ENCODE measurements at places on chromosomes 3 and 15.
A peak's percentile ranks its signal among the peaks of the same experiment; 100 is the strongest.

- no peak for DNase-seq
These were observed 50.2 kb upstream of the LRRC58 start for GRCh38 chr3:120399372-120399771.

GRCh38 chr15:46322753-46323152 lies 687.9 kb downstream of the SQOR start:
- DNase-seq = no peak

- DNase-seq = no peak
These were observed 42.4 kb upstream of the STRIT1 start for GRCh38 chr3:155335724-155336354.

GRCh38 chr15:48087844-48088243 lies 32.9 kb upstream of the SLC24A5 start:
- DNase-seq = no peak

- DNase-seq = no peak
These were observed 63.4 kb upstream of the LINGO1 start for GRCh38 chr15:77695961-77696582.

- DNase-seq = no peak
These were observed 23.3 kb downstream of the SLC6A6 start for GRCh38 chr3:14425581-14426304.

DNA sequence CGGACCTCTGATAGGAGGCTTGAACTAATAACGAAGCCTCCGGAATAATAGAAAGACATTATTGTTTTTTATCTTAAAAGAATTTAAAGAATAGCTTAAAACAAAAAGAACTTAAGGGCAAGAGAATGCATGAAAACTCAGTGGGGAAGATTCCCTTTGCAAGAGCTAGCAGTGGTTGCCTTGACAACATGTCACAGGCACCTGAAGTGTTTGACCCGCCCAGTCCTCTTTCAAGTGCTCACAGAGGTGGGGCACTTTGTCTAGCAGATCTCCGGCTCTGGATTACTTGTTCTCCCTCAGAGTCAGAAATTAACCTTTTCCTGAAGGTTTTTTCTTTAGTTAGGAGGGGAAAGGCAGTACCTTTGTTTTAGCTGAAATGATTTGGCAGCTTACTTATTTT lies 37.8 kb downstream of the LARS2 start:
- no peak for DNase-seq

DNA sequence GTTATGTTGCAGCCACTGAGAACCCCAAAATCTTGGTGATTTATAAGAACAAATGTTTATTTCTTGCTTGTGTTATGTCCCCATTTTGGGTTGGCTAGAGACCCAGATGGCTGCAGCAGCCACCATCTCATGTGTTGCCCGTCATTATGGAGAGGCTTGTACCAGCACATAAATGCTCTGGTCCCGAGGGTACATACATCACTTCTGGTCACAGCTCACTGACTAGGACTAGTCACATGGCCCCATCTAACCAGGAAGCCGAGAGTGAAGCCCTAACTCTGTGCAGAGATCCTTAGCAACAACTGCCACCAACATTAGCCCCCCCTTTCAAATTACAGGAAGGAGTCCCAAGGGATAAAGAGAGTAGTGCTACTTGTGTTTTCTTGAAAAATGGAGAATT lies 25.5 kb upstream of the HACD2 start:
- no peak for DNase-seq

- DNase-seq = peak; percentile 47
These were observed 875 bp downstream of the GAP43 start for GRCh38 chr3:115624029-115624741.

GRCh38 chr3:170632780-170633179 lies 46.9 kb upstream of the SLC7A14 start:
- no peak for DNase-seq

DNA sequence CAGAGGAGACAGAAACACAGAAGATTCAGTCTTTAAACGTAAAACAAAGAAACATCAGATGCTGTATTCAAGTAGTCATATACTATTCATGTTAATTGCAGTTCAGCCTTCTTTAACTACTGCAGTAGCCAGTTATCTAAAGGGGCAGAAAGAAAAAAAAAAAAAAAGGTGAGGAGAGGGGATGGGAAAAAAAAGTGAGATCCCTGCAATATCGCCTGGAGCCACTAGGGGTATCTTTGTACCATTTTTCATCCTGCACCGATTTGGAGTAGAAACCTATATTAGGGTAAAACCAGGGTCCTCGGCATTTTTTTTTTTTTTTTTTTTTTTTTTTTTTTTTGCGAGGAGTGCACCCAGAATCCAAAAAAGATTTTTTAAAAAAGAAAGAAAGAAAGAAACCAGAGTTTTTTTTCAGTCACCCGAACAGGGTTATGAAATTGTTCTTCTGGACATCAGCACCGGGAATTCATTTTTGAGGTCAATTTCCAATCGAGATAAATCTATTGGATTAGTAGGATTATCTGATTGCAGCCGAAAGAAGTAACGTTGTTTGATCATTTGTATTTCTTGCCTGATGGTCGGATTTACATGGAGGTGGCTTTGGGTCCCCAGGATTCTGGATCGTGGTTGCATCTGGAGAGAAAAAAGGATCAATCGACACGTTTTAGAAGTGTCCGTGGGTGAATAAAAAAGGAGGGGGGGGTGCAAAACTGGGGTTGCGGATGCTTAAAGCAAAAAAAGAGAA lies 186.7 kb downstream of the NLGN1 start:
- DNase-seq = peak; percentile 67

- DNase-seq = no peak
These were observed 1.0 kb upstream of the PRTG start for GRCh38 chr15:55743729-55744655.

DNA sequence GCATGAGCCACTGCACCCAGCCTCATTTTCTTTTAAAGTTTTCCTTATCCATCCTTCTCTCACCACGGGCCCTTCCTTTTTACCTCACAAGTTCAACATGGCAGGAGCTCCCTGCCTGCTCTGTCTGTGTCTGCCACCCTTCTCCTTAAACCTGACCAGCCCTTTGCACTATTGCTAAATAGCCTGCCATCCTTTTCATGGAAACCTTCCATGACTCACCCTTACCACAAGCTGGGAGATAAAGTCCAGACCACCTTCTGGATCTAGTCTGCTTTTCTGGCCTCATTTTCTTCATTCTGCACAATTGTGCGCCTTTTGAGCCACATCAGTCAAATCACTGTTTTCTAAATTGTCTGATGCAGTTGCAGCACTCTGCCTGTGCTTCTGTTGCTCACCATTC lies 8.9 kb downstream of the PARP14 start:
- no peak for DNase-seq

DNA sequence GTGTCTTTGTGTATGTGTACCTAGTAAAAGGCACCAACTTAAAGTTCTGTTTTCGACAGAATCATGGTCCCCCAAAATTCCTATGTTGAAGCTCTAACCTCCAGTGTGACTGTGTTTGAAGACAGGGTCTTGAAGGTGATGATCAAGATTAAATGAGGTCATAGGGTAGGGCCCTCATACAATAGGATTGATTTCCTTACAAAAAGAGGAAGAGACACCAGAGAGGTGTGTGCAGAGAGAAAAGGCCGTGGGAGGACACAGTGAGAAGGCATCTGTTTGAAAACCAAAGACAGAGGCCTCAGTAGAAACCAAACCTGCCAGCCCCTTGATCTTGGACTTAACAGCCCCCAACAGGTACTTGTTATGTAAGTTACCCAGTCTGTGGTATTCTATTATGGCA lies 52.0 kb upstream of the CORO2B start:
- DNase-seq = no peak

GRCh38 chr3:122940628-122941086 lies 86.9 kb downstream of the SEMA5B start:
- DNase-seq = no peak

DNA sequence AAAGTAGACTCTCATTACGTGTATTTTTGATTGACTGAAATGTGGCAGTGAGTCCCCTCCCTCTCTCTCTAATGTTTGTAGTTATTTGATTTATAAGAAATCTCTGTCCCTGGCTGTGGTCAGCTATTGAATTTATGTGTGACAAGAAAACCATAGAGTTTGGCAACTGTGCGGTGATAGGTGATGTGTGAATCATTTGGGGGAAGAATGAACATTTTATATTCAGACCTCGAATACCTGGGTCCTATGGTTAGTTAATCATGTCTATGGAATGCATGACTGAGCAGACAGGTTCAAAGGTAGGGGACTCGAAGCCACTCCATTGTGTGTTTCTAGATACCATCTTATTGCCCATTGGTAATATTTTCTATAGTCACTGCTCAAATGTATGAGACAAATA lies 712.1 kb downstream of the MECOM start:
- DNase-seq = no peak

DNA sequence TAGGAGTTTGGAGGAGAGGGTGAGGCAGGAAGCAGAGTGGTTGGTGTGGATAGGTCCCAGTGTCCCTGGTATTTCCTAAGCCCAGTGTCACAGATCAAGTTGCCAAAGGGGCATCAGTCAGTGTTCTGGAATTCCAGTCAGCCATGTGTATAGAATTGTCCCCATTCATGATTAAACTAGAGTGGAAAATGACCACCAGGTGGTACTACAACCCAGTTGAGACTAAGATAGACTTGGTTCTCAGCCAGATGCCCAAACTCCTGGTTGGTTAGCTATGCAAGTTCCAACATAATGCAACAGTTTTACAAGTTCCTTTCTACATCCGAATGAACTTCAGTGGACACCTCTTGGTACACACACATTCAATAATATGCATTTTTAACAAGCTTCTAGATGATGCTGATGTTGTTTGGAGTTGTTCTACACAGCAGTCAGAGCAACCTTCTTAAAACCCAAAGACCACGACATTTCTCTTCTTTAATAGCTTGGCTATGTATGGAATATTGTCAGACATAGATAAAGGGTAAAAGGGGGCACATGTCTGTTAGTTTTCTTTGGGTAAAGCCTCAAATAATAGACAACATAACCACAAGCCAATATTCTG lies 8.4 kb upstream of the ATR start:
- DNase-seq = peak; percentile 38

DNA sequence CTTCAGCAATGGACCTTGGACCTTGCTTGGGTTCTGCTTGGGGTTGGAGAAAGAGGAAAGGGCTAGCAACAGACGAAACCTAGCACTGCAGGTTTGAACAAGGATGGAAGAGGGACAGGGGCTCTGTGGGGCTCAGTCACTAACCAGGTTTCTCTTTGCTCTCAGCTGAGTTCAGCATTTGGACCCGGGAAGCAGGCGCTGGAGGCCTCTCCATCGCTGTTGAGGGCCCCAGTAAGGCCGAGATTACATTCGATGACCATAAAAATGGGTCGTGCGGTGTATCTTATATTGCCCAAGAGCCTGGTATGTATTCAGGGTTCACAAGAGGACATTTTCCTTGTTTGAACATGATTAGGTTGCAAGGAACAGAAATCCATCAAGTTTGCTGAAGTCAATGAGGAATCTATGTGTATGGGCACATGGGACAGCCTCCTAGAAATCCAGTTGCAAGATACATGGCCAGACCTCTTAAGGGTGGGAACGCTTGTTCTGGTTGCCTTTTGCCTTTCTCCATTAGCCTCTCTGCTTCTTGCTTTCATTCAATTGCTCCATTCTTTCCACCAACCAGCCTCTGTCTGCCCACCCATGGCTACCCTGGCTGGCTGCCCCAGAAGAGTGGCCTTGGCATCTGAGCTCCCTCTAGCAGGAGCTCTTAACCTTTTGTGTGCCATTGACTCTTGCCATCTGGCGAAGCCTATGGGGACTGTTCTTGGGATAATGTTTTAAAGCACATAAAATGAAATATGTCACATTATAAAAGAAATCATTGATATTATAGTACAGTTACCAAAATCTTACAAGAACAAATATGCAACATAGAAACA lies 55.9 kb downstream of the DNASE1L3 start:
- DNase-seq = peak; percentile 91

GRCh38 chr3:59535791-59536221 lies 486.0 kb upstream of the CFAP20DC start:
- no peak for DNase-seq

DNA sequence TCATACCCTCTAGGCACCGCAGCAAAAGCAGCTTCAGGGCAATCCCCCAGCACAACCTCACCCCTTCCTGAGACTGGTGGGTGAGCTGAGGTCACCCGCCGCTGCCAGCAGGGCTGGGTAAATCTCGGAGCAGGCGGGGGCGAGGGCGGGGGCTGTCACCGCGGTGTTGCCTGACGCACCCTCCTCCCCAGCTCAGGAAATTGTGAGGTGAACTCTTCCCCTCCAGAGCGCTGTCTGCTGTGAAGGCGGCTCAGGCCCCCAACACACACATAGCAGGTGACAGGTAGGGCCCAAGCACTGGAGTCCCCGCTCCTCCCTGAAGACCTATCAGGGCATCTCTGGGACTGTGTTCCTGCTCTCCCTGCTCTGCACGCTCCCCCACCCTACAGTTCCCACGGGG lies 30.2 kb upstream of the FURIN start:
- DNase-seq = no peak

DNA sequence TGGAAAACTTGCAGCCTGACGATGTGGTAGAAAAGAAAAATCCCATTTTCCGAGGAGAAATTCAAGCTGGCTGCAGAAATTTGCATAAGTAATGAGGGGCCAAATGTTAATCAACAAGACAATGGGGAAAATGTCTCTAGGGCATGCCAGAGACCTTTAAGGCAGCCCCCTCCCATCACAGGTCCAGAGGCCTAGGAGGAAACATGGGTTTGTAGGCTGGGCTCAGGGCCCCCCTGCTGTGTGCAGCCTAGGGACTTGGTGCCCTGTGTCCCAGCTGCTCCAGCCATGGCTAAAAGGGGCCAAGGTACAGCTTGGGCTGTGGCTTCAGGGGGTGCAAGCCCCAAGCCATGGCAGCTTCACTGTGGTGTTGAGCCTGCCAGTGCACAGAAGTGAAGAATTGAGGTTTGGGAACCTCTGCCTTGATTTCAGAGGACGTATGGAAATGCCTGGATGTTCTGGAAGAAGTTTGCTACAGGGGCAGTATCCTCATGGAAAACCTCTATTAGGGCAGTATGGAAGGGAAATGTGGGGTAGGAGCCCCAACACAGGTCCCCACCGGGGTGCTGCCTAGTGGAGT lies 75.9 kb upstream of the CADPS start:
- DNase-seq = no peak

DNA sequence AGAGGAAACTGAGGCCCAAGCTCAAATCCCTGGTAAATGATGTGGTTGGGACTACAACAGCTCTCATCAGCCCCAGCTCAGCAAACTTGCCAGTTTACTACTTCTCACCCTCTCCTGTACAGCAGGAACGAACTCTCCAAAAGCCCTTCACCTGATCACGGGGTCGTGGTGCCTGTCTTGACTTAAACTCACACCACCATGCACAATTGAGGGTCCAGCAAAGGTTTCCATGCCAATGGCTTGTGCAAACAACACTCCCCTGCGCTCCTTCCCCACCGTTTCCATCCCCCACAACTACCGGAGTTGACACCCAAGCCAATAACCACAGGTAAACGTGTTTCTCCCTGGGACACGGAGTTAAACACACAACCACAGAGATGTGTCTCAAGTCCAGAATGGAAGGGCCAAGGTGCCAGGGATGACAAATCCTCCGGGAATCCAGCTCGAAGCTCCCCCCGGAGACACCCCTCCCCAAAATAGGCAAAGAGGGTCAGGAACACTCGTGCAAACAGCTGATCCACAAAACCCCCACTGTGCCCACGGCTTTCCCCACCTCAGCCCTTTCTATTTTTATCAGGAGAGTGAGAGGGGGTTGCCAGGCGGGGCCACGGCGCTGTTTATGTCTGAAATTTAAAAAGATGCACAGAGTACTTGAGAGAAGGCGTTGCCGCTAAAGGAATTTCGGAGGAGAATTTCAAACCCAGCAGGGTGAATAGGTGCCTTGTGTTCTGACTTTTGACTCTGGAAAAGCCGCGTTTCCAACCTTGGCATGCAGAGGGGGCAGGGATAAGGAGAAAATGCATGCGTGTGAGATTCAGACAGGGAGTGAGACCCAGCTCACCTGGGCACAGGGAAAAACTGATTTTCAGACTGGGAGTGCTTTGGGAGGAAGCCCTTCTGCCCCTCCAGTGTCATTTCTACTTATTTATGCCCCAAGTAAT lies 10.6 kb upstream of the ACAN start:
- DNase-seq = no peak

GRCh38 chr3:146747928-146748327 lies 142.8 kb upstream of the PLSCR5 start:
- DNase-seq = peak; percentile 41

All from cerebellum (tissue), 4 donors.